ENCODE measurements at places on chromosomes 7 and 10.
A peak's percentile ranks its signal among the peaks of the same experiment; 100 is the strongest.

DNA sequence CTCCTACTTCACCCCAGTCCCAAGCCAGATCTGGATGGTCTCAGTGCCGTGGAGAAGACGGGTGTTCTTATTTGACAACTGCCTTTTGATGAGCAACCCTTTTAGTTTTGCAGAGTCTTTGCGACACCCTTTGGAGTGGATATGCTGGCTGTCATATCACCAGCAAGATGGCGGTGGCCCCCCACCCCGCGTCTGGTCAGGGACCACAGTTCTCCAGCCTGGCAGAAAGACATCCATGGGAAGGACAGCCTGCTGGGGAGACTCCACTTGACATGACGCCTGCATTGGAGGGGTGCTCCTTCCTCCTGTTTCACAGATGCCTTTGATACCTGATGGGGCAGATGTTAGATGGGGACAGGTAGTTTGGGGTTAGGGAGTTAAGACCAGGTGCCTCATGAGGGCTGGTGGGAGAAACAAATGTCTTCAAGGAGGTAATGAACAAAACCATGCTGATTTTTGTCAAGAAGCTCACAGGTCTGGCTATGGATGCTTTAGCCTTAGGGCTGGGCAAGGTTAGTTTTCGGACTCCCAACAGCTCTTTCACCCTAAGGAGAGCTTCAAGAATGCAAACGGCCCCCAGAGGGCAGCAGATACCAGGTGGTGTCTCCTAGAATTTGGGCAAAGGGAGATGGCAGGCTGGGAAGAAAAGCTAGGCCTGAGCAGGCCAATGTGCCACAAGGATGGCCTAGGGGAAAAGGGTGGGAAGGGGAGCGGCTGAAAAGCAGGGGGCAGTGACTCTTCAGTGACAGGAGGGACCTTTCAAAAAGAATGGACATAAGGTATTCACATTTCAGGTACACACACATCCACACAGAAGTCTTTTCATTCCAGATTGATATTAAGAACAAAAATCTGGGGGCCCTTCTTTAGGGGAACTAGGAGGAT, 95.2 kb downstream of the CLEC2L start:
- peak; percentile 59 for DNase-seq

- peak; percentile 54 for DNase-seq
Measured at GRCh38 chr7:19405541-19405940, 260.3 kb upstream of the FERD3L start.

GRCh38 chr7:109246330-109247077, 676.8 kb downstream of the DNAJB9 start:
- peak; percentile 95 for DNase-seq

DNA sequence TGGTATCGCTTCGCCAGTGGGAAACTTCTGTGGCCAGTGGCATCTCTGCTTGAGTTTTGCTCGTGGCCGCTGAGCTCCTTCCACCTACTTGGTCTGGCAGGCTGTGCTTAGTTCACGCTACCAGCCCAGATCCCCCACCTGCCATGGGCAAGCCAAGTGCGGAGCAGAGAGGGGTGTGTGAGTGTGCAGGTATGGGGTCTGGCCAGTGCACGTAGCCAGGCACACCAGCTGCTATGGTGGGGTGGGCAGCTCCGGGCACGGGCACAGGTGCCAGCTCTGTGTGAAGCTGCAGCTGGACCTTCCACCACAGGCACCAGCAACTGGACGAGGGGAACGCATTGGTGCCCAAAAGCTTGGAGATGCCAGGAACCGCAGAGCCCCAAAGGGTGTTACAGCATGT, 56.5 kb downstream of the ZNF777 start:
- no peak for DNase-seq

- DNase-seq = no peak
Measured at GRCh38 chr7:86961686-86962085, 97.8 kb downstream of the ELAPOR2 start.

- DNase-seq = no peak
Measured at GRCh38 chr10:96310321-96310669, 6.1 kb downstream of the DNTT start.

DNA sequence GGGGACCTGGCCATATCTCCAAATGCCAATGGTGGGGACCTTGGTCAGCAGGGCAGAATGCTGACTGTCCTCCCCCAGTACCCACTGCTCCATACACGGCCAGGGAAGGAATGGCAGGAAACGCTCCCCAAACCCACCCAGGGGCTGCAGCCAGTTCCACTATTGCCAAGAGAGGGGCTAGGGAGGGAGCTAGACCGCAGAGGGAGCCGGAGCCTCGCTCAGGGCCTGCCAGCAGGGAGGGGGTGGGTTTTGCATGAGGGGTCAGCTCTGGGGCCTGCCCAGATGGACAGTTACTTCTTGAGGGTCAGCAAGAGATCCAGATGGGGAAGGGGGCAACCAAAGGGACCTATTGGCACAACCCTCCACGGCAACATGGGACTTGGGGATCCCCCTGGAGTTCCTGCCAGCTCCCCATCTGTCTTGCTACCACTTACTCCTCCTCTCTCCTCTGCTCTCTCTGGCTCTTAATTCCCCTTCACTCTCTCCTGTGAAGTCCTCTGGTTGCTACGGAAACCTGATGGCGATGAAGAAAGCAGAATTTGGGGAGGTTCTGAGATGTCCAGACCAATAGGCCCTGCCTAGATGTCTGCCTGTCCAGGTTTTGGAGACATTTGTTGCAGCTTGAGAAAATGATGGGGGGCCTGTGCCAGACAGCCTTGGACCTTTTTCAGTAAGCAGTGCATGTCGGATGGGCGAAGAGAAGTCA, 12.6 kb downstream of the FGF8 start:
- DNase-seq = no peak

- DNase-seq = no peak
Measured at GRCh38 chr7:133755901-133756300, 371.2 kb upstream of the LRGUK start.

DNA sequence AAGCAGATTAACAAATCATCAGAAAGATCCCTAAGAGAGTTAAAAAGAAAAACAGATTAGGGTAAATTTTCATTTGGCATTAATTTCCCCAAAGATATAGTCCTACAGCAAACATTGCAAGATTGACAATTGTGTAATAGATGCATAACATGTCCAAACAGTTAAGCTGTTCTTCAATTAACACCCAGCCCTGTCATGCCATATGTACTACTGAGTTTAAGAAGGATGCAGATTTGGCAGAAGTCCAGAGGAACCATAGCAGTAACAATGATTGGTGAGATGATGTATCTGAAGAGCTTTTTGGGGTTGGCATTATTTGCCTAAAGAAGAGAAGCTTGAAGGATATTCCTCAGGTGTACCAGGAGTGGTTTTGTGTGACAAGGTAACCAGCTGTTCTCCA, 287.6 kb downstream of the LRMDA start:
- DNase-seq = no peak

GRCh38 chr7:1539882-1540775, 9.6 kb downstream of the MAFK start:
- no peak for DNase-seq

- no peak for DNase-seq
Measured at GRCh38 chr10:60731134-60731885, 47.0 kb upstream of the CDK1 start.

DNA sequence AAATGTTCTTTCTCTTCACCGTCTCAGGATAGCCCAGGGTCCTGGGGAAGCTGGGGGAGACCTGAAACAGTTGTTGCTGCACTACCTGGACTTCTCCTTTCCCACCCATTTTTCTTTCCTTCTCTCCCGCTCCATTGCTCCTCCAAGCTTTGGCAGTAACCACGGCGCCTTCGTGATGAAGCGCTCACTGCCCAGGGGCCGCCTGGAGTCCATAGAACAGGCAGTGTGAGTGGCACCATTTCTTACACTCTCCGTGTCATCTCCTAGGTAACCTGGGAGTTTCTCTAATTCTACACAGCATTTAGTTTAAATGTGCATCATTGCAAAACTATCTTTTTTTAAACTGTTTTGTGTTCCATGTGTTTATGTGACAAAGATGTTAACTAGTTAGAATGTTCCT, 40.3 kb upstream of the BHLHA15 start:
- no peak for DNase-seq

GRCh38 chr10:71542478-71542877, 145.8 kb downstream of the CDH23 start:
- DNase-seq = no peak

- no peak for DNase-seq
Measured at GRCh38 chr7:27102581-27103442, at the start of gene HOXA2. Gene HOXA2, minus strand, starts transcription at chr7:27102683. Its CDS starts 183 bp downstream, at chr7:27102500.

DNA sequence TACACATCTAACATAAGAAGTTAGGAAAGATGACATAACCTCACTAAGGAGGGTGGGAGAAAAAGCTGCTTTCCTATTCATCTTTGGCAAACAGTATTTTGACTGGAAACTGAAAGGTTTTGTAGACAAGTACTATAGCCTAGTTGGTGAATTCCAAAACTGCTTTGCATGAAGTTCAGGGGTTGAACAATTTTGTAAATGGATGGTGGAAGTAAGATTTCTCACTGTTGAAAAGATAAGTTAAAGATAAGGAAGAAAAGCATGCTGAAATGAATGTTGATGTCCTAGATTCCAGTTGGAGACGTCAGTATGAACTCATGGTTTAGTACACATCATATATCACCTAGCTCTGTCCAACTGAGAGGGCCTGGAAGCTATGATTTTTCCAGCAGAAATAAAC, 159.1 kb upstream of the FEZF1 start:
- DNase-seq = no peak

- DNase-seq = peak; percentile 84
Measured at GRCh38 chr10:122307669-122308416, 36.7 kb downstream of the BTBD16 start.

GRCh38 chr7:50418526-50419290, 31.4 kb downstream of the FIGNL1 start:
- no peak for DNase-seq

DNA sequence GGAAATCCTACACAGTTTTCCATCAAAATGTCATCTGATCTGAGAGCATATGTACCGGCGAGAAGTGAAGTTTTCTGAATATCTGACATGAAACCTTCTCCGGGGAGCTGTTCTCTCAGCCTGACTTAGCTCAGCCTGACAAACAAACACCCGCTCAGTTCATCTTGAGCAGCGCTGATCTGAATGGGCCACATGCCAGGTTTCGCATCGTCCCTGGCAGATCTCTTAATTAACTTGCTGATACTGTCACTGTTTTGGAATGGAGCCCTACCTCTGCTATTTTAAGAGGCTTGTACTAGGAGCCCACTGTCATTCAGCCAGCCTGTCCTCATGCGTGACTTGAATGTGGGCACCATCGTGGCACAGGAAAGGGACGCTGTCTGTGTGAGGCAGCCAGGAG, 109.2 kb downstream of the STRA8 start:
- no peak for DNase-seq

GRCh38 chr10:30467651-30468338, 33.8 kb downstream of the MAP3K8 start:
- DNase-seq = no peak

- DNase-seq = peak; percentile 48
Measured at GRCh38 chr7:40015790-40016296, 65.8 kb downstream of the CDK13 start.

DNA sequence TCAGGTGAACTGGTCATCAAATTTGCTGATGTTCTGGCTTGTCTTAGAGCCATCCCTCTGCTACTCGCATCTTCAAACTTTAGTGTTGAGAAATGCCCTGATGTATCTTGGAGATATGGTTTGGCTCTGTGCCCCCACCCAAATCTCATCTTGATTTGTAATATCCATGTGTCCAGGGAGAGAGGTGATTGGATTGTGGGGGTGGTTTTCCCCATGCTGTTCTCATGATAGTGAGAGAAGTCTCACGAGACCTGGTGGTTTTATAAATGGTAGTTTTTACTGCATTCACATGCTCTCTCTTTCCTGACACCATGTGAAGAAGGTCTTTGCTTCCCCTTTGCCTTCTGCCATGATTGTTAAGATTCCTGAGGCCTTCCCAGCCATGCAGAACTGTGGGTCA, 74.0 kb upstream of the AFAP1L2 start:
- DNase-seq = no peak

DNA sequence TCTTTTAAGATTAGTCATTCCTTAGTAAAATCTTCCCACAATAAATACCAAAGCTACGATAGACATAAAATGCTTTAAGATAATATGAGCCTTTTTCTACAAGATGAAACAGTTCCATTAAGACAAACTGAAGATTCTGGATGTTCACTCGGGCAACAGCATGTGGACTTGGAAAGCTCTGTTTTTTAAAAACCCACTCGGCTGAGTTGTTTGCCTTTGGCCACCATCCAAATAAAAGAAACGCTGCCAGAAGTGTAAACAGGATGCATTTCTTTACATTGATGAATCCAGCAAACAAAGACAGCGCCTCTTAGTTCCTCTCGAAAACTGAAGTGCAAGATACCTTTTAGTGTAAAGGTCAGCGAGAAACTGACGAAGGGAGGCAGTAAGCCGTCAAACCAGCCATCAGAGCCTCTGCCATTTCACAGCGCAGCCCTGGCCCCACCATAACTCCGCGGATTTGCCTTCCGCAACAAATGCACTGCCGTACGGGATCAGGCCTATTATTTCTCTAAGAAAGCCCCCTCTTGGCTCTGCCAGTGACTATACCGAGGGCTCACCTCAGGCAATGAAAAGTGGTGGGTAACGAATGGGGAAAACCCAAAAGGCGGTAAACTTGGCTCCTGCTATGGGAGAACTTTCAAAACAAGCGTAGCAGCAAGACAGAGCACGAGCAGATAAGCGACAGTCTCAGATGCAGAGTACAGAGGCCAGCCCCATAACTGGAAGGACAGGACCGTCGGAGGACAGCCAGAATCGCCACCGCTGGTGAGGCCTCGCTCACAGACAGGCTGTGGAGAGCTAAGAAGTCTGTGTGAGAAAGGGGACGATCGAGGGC, 41.4 kb downstream of the GNA12 start:
- DNase-seq = peak; percentile 39

- peak; percentile 36 for DNase-seq
Measured at GRCh38 chr7:69654381-69654780, 56.1 kb downstream of the AUTS2 start.

DNA sequence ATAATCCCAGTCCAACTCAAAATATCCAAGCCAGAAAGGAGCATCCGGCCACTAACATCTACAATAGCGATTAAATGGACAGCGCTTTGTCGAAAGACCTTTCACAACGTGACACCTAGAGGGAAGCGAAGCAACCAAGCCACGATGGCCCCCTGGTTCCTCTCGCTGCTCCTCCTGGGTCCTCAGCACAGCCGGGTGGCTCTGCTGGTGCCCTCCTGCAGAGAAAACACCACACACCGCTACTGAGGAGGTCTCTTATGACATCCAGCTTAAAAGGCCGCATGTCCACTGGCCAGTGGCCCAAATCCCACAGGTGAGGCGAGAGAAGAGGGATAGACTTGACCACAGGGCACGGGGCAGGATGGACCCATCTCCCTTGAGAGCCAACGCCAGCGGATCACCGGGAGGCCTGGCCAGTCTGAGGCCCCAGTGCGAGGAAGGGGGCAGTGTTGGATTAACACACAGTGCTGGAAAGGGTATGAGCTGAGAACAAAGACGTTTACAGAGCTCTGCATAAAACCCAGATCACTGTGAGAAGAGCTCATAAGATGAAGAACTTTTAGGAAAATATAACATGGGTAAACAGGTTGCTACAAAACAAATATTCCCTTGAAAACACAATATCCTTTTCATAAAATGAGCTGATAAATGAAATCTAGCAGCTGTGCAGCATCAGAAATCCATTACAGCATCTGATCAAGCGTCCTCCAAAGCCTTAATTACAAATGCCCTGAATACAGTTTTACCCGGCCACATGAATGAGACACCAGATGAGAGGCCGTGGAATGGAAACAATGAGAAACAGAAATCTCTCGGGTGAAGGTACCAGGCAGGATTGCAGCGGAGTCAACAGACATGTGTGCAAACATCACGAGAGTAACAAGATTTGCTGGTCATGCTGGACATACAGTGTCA, 236.7 kb downstream of the DIP2C start:
- DNase-seq = peak; percentile 60
